ENCODE measurements at places on chromosomes 12 and 14.

DNA sequence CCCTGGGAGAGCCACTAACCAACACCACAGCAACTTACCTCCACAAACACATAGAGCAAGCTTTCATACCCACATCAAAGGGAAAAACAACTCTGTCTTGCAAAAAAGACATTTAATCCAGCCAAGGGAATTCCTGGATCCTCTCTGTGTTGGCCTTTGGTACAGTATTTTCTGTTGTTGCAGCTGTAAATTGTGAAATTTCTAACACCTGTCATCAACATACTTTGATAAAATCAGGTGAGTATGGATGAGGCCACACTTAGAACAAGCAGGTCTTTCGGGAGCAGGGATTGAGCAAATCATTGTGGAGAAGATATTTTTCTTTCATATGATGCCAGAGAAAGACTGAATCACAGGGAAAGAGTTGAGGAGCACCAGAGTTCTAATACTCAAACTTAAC is 89.3 kb downstream of the SPTSSA start:
- DNase-seq = no peak

DNA sequence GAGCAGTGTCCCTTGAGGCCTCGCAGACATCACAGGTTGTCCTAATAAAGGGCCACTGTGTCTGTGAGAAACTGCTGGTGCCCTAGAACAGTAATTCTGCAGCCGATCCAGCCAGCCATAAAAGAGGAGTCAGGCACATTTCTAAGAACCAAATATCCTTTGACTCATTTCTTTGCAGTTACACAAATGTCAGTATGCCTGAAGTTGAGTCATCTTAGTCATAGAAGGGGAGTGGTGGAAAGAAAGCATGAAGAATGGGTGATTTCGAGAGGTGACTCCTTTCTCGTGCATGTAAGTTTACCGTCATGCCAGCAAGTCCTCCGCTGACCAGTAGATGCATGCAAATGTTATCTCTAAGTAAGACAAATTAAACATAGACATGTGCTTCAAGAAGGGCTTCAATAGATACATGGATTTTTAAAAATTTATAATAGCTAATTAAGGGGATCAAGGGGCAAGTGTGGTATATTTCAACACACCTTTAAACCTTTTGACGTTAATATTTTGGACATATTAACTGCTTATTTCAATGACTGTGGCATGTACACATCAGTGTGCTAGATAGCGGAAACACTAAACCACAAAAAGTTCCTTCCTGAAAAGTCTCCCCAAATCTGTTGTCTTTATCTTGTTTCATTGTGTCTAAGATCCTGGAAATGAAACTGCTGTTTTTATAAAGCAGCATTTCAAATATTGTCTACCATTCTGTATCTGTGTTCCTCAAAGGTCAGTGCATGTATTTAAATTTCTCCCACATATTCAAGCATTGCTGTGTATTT is 497.4 kb downstream of the NPAS3 start:
- DNase-seq = peak; percentile 75

GRCh38 chr12:120831648-120832267 is 72.4 kb downstream of the SPPL3 start:
- no peak for DNase-seq

- no peak for DNase-seq
Measured at GRCh38 chr12:49969651-49970429, 2.9 kb upstream of the AQP6 start.

GRCh38 chr14:102625564-102626296 is 33.3 kb downstream of the RCOR1 start:
- DNase-seq = no peak

DNA sequence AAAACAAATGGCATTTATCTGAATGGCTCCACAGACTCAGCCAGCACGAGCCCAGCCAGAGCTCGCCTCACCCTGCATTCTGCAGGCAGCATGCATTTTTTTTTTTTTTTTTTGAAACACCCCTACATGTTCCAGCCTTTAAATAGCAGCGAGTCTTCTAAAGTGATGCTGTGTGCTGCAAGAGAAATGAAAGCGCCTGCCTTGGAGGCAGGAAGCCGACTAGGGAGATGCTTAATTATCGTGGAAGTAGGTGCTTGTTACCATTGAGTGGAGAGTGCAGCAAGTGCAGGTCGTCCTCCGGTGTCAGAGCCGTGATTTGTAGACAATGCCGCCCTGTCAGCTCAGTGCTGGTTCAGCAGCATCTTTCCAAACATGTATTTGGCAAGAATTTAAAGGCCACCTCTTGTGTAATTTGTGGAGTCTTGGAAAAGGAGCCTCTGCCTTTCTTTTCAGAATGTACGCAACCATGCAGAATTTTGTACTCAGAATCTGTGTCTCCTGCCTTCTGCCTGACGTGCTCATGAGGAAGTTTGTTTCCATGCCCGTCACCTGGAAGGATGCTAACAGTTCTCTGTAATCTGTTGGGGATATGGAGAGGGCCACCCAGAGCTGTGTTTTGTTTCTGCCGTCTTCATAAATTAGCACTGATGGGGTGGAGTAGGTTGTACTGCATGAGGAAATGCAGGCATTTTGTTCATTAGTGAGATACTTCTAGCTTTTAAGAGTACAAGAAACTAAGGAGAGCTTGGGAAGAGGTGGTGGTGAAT is 345.9 kb upstream of the RGS6 start:
- no peak for DNase-seq

GRCh38 chr12:49983892-49984291 is 11.1 kb downstream of the AQP6 start:
- DNase-seq = no peak

DNA sequence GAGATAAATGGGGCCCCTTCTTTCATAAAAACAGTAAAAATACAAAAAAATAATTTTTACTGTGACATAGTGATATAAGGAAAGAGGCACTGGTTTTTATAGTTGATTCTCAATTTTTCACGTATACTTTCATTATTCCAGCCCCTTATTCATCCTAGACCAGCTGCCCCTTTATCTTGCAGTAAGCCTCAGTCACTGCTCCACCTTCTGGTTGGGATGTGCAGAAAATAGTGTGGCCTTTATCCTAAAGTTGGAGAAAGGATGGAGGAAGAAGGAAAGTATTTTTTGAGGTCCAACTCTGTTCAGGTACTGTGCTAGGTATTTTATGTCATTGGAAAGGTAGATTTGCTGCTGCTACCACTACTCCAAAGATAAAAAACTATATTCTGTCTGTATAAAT is 172.7 kb downstream of the ANO6 start:
- no peak for DNase-seq

GRCh38 chr12:92537290-92537960 is 165.4 kb upstream of the PLEKHG7 start:
- no peak for DNase-seq

DNA sequence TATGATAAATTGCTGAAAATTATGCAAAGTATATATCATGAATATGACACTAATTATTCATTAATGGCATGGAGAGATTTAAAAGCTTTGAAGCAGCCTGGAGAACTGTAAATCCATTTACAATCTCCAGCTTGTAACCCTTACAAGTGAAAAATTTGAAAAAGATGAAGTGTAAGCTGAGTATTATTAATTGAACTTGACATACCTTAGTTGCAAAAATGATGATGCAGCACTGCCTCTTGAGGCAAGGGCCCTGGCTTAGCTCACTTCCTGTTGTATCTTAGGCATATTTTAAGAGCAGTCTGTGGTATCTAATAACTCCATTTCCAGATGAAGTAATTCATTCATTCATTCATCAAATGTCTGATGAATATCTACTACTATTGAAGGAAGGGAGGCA is 158.6 kb downstream of the ANO4 start:
- no peak for DNase-seq

DNA sequence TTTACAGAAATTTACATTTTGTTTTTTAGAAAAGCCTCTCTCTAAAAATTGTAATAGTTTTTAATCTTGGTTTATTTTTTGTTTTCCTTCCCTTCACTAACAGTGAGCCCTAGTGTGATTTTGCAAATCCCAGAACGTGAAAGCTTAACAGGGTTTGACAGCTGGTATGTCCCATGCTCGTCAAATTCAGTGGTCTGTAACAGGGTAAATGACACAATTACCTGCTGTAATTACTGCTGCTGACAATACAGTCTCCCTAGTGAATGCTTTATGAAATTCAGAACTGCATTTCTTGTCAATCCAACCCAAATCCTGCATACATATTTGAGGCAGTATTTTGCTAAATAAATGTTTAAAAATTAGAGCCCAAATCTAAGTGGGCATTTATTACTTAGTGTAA is 249.2 kb downstream of the NELL2 start:
- no peak for DNase-seq

- DNase-seq = no peak
Measured at GRCh38 chr12:19613051-19613535, 173.8 kb downstream of the AEBP2 start.
